ENCODE measurements at places on chromosomes 5 and 9.

- no peak for DNase-seq
Observed at GRCh38 chr9:15295761-15296405, 11.1 kb downstream of the TTC39B start.

GRCh38 chr9:3992924-3993323 is 306.9 kb downstream of the GLIS3 start:
- DNase-seq: peak; percentile 25

DNA sequence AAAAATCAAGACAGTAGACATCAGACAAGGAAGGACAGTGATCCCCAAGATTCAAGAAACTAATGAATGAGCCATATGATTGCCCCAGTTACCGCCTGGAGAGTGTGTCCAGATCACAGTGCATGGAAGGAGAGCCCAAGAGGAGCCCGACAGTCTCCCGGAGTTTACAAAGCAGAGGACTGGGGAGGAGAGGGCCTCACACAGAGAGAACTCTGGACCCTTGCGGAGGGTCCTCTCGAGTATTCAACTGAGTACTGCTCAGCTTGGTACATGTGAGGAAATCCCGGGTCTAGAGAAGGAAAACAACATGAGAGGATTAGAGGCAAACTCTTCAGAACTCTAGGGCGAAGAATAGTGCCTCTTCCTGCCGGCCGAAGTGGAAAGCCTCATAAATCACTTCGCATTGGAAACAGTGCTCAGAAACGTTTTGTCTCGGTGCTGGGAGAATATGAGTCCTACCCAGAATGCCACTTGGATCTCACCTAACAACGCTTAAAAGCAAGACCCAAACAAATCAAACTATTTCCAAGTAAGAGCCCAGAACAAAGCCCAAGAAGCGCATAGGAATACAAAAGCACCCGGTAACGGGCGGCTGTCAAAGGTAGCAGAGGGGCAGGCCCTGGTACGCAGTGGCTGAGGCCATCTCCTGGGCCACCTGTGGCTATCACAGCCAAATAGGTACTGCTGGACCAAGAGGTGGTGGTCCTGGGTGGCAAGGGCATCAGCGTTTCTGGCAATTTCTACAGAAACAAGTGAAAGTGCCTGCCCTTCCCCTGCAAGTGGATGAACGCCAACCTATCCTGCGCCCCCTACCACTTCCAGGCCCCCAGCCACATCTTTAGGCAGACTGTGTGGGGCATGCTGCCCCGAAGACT is 36.0 kb downstream of the FAM78A start:
- no peak for DNase-seq

GRCh38 chr5:172370648-172371545 is 83.4 kb downstream of the SH3PXD2B start:
- peak; percentile 38 for DNase-seq

DNA sequence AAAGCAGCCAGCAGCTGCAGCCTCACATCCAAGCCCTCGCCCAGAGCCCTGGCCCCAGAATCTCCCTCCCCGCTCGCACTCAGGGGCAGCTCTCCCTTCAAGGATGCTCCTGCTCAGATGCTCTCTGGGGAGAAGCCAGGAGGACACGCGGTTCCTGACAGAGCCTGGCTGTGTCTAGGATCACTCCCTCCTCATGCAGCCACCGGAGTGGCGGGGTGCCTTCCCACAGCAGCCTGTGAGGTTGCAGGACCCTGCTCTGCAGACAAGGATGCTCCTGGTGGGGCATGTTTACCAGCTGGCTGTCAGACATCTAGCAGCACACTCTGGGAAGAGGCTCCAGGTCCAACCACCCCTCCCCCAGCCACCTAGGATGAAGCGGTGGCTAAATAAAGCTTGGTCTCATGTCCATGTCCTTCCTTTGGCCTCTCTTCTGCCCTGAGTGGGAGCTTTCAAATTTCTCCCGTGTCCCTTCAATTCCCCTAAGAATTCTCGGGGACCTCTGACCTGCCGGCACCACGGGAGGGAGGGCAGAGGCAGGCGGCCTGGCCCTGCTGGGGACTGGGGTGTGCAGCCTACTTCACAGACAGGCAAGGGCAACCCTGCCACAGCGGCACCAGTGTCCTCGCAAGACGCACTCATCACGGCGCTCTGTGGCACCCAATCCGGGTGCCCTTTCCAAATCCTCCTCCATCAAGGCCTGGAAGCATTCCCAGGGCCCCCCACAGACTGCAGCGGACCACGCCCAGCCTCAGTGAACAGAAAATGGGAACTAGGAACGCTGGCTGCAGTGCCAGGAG is 88.3 kb upstream of the SARDH start:
- no peak for DNase-seq

- no peak for DNase-seq
Observed at GRCh38 chr5:78487846-78488245, 127.4 kb downstream of the SCAMP1 start.

DNA sequence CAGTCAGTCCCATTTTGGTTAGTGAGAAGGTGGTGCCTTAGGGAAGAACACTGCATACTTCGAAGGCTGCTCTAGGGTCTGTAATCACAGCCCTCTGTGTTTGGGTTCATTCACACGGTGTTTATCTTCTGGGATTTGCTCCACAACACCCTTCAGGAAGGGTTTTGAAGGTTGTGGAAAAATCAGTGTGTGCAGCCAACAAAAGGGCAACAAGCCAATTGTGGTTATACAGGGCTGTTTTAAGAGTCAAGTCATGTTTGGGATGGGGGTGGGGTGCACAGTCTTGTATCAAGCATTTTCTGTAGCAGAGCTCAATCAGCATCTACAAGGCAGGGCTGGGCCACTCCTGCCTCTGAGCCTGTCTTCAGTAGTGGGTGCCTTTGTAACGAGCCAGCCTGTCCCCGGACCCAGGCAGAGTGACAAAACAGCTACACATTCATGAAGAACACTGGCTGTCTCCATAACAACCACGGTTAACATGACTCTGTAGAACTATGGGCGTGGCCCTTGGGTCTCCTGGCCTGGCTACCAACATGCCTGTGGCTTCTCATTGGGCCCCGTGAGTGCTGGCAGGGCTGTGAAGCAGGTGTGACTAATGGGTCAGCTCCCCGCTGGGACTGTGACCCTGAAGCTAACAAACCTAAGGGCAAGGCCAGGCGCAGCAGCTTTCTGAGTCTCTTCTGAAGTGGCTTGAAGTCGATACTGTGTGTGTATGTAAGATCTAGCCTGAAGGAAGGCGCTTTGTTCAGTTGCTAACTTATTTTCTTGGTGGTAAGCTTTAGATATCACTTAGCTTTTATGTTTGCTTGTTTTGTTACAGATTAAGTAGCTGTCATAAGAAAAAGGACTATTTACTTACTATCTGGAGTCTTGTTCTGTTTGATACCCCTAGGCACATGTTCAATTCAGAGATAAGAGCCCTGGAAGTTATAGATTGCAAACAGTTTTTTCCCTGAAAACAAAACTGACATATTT is 27.9 kb upstream of the GOLM1 start:
- DNase-seq: no peak

- DNase-seq: no peak
Observed at GRCh38 chr9:95807326-95807947, 68.1 kb upstream of the ERCC6L2 start.

GRCh38 chr9:112647596-112647995 is 70.3 kb downstream of the INIP start:
- no peak for DNase-seq

DNA sequence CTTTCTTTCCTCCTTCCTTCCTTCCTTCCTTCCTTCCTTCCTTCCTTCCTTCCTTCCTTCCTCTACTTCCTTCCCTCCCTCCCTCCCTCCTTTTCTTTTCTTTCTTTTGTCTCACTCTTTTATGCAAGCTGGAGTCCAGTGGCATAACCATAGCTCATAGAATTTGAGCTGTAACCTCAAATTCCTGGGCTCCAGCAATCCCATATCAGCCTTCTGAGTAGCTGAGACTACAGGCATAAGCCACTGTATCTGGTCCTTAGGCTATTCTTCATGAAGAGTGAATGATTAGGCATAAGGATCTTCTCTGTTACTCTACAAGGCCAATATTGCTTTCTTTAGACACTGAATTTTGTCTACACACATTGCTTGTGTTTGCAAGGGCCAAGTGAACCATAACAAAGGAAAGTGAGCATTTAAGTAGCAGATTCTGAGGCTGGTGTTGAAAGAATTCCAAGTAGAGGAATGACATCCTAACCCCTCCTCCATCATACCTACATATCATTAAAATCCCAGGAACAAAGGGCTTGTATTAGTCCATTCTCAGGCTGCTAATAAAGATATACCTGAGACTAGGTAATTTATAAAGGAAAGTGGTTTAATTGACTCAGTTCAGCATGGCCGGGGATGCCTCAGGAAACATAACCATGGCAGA is 293.2 kb downstream of the HCN1 start:
- no peak for DNase-seq

- DNase-seq: no peak
Observed at GRCh38 chr5:102800427-102800826, 45.3 kb downstream of the PAM start.

DNA sequence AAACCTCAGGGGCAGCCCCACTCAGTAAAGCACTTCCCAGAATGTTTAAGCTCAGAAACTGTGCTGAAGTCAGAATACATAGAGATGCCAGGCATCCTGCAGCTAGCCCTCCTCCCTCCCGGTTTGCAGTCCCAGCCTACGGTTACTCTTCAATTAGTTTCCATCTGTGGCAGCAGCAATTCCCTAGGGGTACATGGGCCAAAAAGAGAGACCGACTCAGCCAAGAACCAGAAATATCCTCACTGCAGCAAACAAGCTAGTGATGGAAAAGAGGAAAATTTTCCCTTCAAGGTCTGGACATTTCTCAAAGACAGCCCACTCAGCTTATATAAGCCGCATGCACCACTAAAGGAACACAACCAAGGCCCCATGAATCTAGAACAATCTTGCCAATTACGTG is 89.1 kb upstream of the PPP2R2B start:
- DNase-seq: peak; percentile 87

- DNase-seq: no peak
Observed at GRCh38 chr5:174706997-174707572, 17.3 kb upstream of the MSX2 start.

DNA sequence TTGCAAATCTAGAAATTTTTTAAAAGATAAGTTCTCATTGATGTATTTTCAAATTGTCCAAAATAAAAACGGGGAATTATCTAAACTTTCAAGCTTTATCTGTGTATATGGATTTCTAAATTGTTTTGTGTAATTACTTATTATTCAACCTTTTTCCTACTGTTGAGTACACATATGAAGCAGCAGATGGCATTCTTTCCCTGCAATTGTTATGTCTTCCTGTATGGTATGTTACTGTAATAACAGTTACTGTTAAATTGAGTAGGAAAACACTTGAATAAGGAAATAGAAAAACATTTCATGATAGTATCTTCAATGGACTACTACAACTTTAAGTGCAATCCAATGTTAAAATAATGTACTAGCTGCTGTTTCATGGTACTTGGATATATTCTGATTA is 124.8 kb downstream of the RANBP17 start:
- peak; percentile 19 for DNase-seq

- DNase-seq: no peak
Observed at GRCh38 chr9:75910731-75911130, 20.3 kb downstream of the PCSK5 start.

DNA sequence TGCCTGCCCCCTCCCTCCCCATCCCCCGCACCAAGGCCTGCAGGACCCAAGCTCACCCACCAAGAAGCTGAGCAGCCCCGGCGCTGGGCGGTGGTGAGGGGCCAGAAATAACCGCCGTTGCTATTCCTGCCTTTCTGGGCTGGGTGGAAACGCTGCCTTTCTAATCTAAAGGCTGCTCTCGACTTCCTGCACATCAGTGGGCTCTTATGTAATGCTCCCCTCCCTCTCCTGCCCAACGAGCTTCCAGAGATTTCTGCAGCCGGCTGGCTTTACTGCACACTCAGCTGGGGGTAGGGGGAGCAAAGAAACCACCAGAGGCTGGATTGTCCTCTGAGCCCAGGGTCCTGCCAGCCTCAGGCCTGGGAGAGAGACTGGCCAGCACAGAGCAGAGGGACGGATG is 6.9 kb upstream of the EGR1 start:
- no peak for DNase-seq

DNA sequence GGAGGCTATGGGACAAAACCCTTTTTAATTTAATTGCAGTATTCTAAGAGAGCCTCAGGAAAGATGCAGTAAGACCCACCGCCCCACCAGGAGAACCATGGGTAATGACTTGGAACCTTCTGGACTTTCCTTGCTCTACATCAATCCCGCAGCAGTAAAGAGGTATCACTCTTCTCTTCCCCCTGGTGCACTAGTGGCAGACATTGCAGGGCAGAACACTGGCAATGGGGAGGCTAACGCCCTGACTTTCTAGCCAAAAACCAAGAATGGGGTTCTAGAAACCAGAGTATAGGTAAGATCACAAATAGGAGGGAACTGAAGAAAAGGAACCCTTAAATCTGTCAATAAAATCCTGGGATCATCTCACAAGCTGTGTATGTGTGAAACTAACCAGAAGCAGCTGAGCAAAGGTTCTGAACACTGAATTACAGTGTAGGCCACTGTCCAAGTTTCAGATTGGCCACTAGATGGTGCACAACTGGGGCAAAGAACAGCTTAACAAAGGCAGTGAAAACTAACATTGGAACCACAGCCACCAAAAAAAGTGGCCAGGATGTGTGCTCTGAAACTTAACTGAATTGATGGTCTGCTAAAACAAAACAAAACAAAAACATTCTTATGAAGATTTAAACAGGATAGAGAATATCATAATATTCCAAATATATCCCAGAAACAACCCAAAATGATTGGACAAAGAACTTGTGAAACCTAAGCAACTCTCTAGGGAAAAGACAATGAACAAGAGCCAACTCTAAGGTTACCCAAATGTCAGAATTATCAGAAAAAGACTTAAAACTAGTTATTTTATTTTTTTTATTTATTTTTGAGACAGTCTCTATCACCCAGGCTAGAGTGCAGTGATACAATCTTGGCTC is 6.6 kb upstream of the FAM151B start:
- peak; percentile 42 for DNase-seq

- DNase-seq: no peak
Observed at GRCh38 chr9:16552252-16552651, 318.2 kb downstream of the BNC2 start.

- DNase-seq: no peak
Observed at GRCh38 chr9:74577956-74578355, 80.8 kb downstream of the RORB start.

DNA sequence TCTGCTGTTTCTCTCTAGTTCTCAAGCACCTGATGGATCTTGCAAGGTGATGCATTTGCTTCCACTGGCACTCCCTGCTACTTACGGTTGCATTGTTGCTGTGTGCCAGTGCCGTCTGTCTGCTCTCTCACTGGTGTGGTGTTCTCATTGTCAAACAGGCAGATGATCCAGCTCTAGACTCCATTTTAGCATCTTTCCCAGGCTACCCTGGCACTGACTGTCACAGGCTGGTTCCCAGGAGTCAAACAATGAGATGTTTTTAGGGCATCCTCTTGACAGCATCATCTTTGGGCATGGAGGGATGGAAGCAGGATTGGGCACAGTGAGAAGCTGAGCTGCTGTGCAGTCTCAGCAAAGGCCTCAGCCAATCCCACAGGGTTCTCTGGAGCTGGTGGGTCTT is 12.9 kb downstream of the MTRR start:
- DNase-seq: no peak

- no peak for DNase-seq
Observed at GRCh38 chr5:94748212-94748611, 129.7 kb downstream of the SLF1 start.
